ENCODE measurements at places on chromosomes 12 and 14. TPM values are rescaled to one million over a fixed set of nuclear protein-coding genes. Genes with fewer than 3 reads are reported as not detected.

Gene CEBPE
- total RNA-seq, result under 0.01 TPM

Gene PMCH
- not detected for total RNA-seq

Gene CFAP251
- 2.6 TPM for total RNA-seq

Gene TAS2R31
- total RNA-seq, result 8.9 TPM

Gene CLBA1
- 2.1 TPM for total RNA-seq

Gene MDGA2
- total RNA-seq, result 2.1 TPM

Gene SLC4A8
- total RNA-seq, result 0.52 TPM

Gene RD3L
- total RNA-seq, result not detected

Gene INSM2
- not detected for total RNA-seq

Gene BAZ1A
- 19.3 TPM for total RNA-seq

Gene LALBA
- not detected for total RNA-seq

Gene SMCO2
- total RNA-seq, result not detected

Gene PTPN21
- 16.2 TPM for total RNA-seq

Gene AQP6
- total RNA-seq, result 0.52 TPM

Gene TMED10
- total RNA-seq, result 116 TPM

Gene FAM90A1
- total RNA-seq, result 0.52 TPM

Gene C12orf54
- total RNA-seq, result not detected

Gene CLEC7A
- total RNA-seq, result 2.1 TPM

Gene SP7
- not detected for total RNA-seq

Gene CCDC196
- not detected for total RNA-seq

Gene ZC2HC1C
- under 0.01 TPM for total RNA-seq

Gene KRT77
- not detected for total RNA-seq

Gene CCDC175
- total RNA-seq, result not detected

Gene BEGAIN
- 1.0 TPM for total RNA-seq

Gene NRXN3
- 0.52 TPM for total RNA-seq

Gene BLTP3B
- 26.6 TPM for total RNA-seq

Gene MAP1LC3B2
- total RNA-seq, result not detected

Gene SLCO1B1
- total RNA-seq, result not detected

Gene KRT72
- not detected for total RNA-seq

Gene AKAP3
- 1.0 TPM for total RNA-seq

Gene CACNA1C
- 7.3 TPM for total RNA-seq

Gene TMEM132C
- 3.7 TPM for total RNA-seq

Gene LDHB
- total RNA-seq, result 498 TPM

Gene CD163L1
- total RNA-seq, result 4.7 TPM

Gene PPP1R36
- 0.52 TPM for total RNA-seq

Gene WBP11
- 7.8 TPM for total RNA-seq

Gene OVCH1
- under 0.01 TPM for total RNA-seq

Gene EID3
- total RNA-seq, result 2.1 TPM

Gene CCT2
- 158 TPM for total RNA-seq

Gene ATL1
- 5.2 TPM for total RNA-seq

Gene TSPAN8
- total RNA-seq, result 3.7 TPM

Gene USP44
- total RNA-seq, result 1.0 TPM

Gene PLEKHD1
- total RNA-seq, result under 0.01 TPM

Gene NTS
- total RNA-seq, result 2.6 TPM

Gene CLEC14A
- total RNA-seq, result 25.1 TPM

Gene HCAR3
- not detected for total RNA-seq

Gene TOMM20L
- total RNA-seq, result not detected

Gene MYO1H
- not detected for total RNA-seq

Gene PYGL
- 32.9 TPM for total RNA-seq

Gene SYT1
- total RNA-seq, result 2.1 TPM

Gene NKX2-1
- not detected for total RNA-seq

Gene AGAP2
- total RNA-seq, result 2.1 TPM

Gene SCNN1A
- not detected for total RNA-seq

Gene STON2
- total RNA-seq, result 30.8 TPM

Gene ARHGEF25
- 23.0 TPM for total RNA-seq

Gene TNFAIP2
- 21.9 TPM for total RNA-seq

Gene PDE3A
- 18.3 TPM for total RNA-seq

Gene NRIP2
- 1.0 TPM for total RNA-seq

Gene BTBD7
- 39.1 TPM for total RNA-seq
